Fibroblast of skin of scalp (primary cell): ENCODE measurements at places on chromosomes 12 and 14.
A peak's percentile ranks its signal among the peaks of the same experiment; 100 is the strongest.

DNA sequence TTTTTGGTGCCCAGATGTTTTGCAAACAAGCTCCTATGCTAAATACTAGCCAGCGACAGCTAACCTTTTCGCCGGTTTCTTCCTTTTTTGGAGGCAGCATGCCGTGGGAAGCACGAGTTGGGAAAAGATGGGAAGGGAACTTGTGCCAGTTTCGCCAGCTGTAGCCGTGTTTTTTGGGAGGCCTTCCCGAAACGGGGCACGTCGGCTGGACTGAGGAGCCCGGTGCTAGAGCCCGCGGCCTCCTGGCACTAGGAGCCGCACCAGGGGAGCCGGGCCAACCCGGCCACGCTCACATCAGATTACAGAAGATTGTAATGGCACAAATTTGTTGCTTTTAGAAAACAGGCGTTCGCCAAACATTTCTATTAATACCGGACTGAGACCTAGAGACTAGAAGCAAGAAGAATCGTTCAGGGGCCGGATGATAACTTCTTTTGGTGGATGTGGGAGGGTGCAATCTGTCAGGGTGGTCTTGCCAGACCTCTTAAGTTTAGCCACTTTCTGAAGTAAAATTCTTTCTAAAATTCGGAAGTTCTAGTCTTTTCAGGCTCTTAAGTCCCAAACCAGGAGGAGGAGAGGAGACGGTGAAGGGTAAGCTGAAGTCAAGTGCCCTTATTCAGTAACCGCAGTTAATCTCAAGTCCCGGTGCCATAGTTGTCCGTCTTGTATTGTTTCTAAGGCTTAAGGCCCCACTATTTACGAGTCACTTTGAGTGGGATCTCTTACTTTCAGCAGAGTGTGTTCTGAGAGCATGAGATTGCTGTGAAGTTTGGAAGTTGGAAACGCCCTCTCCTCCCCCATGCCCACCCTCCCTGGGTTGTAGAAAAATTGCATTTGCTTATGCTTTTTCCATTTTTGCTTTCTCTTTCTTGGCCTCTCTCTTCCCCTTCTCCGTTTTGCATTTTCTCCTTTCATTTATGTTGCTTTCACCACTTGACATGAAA, 1.3 kb downstream of the RASSF3 start:
- DNase-seq = no peak

GRCh38 chr14:94022532-94023411, 3.4 kb upstream of the OTUB2 start:
- DNase-seq = no peak

DNA sequence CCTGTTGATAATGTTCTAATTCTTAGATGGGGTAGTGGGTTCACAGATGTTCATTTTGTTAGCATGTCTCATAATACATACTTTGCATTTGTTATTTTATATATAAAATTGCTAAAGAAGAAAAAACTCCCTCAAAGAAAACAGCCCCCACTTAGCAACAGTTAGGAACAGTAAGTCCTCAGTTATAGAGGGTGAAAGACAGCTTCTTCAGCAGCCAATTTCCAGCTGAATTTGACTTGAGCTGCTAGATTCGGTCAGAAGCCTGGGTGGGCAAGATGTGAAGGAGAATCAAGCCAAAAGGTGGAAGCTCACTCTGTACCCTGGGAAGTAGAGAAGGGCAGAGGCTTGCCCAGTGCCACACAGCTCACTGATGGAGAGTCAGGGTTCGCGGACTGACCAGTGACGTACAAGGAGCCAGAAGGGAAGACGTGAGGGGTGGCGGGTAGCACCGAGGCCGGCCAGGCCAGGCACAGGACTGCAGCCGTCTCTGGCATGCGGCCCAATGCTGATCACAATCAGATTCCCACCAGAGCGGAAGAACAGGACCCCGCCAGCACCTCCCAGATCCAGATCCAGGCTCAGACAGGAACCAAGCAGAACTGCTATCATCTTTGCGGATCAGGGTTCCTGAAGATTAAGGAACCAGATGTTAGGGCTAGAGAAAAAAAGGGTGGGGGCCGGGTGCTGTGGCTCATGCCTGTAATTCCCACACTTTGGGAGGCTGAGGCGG, 30.4 kb upstream of the VWF start:
- DNase-seq = no peak

DNA sequence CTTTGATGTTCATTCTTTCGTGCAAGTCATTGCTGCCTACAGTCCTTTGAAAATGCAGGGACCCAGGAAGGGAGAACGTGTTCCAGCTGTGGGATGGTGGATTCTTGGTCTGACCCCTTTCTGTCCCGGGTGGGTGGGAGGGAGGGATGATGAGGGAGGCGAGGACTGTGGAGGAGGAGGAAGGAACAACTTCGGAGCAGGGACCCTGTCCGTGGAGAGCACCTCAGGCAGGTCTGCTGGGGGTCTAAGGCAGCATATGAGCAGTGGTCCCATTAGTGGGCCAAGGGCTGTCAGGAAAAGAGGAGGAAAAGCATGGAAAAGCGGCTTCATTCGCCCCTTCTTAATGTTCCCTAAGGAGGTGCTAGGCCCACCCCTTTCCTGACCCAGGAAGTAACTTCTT, 36.0 kb downstream of the CACNA2D4 start:
- no peak for DNase-seq

- DNase-seq = no peak
Observed at GRCh38 chr12:124224535-124225110, 70.3 kb upstream of the RFLNA start.

DNA sequence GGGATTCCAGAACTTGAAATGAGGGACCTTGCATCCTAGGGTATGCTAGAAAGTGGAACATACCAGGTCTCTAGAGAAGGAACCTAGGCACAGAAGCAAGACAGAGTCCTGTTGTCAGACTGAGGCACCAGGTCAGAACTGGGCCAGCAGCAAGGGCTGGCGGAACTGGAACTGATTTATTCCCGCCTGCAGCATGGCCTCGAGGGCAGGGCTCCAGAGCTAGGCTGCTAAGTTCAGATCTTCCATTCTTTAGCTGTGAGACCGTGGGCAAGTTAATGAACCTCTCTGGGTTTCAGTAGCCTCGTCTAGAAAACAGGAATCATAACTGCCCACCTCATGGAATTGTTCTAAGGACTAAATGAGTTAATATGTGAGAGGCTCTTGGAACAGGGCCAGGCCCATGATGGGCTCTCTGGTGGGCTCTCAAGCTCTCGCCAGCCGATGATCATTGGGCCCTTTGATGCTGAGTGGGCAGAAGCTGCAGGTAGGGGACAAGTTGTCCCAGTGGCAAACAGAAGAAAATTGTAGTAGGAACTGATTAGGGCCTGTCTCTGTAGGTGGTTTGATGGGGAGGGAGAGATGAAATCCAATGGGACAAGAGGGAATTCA, 199.8 kb downstream of the ZFP36L1 start:
- no peak for DNase-seq

- DNase-seq = peak; percentile 48
Observed at GRCh38 chr14:51674294-51675002, 22.7 kb downstream of the FRMD6 start.

DNA sequence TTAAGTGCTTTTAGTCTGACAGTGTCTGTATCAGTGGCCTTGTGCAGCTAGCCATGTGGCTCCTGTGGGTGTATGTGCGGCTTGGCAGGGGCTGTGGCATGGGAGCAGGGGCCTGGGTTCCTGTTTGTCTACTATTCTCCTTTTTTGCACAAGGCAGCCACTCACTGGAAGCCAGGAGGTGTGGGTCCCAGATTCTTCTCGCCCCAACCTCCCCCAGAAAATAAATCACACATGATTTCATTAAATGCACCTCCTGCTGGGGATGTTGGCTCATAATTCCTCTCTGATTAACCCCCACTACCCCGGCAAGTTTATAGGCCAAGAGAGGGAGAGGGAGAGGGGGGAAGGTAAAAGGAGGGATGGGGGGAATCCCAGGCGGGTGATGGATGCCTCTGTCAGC, 17.6 kb downstream of the CALCOCO1 start:
- no peak for DNase-seq

DNA sequence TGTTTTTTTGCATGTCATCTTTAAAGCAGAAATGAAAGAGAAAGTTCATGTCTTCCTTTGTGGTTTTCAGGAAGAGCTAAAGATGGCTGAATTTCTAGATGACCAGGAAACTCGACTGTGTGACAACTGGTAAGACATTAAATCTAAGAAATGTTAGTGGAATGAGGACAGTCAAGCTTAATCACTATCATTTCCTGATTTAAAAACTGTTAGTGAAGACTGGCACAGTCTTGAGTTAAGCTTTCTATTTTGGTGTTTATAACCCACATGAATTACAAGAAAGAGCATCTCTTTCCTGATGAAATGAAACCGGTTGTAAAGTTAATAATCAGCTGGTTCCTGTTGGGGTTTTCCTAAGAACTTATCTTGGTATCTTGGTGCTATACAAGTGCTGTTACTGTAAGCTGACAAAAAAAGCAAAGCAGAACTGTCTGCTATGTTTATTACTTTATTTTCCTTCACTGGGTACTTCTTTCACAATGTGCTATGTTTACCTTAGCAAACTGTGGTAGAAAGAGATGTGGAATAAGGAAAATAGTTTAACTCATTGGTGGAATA, 5.2 kb downstream of the TRAFD1 start:
- DNase-seq = no peak

DNA sequence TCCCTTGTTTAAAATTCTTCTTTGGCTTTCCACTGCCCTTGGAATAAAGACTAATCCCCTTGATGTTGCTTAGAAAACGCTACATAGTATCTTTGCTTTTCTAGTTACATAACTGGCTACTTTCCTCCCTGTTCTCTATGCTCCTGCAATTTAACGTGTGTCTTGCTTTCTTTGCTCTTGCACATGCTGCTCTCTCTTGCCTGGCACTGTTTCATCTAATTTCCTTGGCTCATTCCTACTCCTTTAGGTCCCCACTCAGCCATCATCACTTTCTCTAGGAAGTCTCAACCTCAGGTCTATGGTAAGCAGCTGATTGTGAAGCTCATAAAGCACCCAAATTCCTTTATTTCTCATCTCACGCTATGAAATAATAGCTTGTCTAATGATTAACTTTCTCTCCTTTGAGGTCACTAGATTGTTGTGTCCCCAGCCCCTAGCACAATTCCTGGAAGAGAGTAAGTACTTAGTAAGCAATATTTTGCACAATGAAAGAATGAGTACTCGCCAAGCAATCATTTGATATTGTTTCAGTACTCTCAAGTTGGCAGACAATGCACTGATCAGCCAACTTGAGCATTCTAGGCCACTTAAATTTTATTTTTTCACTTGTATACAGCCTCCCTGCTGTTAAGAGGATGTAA, 3.3 kb downstream of the ALDH6A1 start:
- no peak for DNase-seq

GRCh38 chr14:25552826-25553225, 502.9 kb upstream of the STXBP6 start:
- DNase-seq = no peak

- no peak for DNase-seq
Observed at GRCh38 chr12:110005319-110005973, 6.2 kb downstream of the ANKRD13A start.

GRCh38 chr12:116474331-116474730, 84.8 kb upstream of the MAP1LC3B2 start:
- peak; percentile 43 for DNase-seq

GRCh38 chr12:46470036-46470627, 97.6 kb upstream of the SLC38A2 start:
- no peak for DNase-seq

DNA sequence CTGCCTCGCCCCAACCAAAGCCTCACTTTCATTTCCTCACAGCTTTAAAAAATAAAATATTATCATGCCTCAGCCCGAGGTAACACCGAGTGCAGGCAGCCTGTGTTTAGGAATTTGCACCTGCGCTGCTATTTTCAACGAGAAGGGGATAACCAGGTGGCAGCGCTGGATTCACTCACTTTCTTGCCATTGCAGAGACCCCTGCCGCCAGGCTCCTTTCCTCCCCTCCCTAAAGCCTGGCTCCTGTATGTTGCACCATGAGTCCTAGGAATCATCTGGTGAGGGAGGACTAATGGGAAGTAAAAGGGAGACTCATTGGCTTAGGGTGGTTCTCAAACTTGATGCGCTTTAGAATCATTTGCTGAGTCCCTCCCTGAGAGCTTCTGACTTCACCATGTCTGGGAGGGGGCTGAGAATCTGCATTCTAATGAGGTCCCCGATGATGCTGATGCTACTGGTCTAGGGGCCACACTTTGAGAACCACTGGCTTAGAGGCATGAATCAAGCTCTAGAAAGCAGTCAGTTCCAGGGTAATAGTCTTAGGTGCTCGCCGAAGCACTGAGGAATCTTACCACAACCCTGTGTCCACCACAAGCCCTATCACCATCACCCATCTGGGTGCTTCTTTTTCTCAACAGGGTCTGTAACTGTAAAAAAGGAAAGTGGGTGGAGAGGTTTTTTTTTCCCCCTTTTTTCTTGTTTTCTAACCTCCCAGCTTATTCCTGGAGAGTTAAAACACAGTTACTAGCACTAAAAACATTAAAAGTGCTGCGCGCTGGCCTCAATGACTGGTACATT, 83.8 kb downstream of the SLC38A1 start:
- DNase-seq = no peak

GRCh38 chr14:64952598-64953309, 10.2 kb upstream of the GPX2 start:
- DNase-seq = no peak

GRCh38 chr12:105659355-105660075, 329.0 kb downstream of the C12orf75 start:
- no peak for DNase-seq

GRCh38 chr12:54865683-54866324, 11.5 kb downstream of the MUCL1 start:
- no peak for DNase-seq

- DNase-seq = peak; percentile 31
Observed at GRCh38 chr12:80353254-80353653, 90.8 kb upstream of the PTPRQ start.

DNA sequence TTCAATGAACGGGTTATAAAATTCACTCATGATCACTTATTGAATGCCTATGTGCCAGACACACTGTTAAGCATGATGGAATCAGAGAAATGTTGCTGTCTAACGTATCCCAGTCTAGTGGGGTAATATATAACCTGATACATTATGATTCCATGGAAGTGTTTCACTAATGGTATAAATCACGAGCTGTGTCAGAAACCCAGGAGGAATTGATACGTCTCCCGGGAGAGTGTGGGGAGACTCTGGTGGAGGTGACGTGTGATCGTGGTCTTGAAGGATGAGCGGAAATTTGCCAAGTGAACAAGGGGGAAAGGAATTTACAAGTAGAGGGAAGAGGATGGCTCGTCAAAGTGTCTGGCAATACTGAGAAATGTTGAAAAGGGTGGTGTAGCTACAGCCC, 26.5 kb downstream of the MANSC1 start:
- DNase-seq = peak; percentile 73

DNA sequence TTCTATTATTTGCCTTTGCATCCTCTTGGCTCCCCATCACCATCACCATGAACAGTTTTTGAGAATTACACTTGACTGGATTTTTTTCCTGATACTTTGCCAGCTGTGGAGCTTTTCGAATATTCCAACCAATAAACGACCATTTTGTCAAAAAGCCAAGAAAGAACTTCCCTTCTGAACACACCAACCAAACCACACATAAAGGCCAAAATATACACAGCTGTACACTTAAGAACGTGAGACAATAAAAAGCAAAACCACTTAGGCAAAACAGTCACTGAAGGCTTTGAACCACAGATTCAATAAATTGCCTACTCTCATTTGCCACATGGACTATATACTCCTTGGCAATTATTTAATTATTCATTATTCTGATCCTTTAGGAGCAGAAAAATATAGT, 1.1 kb downstream of the C14orf93 start:
- DNase-seq = no peak
